NCI-H2029 (cell line): ENCODE measurements at places on chromosomes 1 and 21.

DNA sequence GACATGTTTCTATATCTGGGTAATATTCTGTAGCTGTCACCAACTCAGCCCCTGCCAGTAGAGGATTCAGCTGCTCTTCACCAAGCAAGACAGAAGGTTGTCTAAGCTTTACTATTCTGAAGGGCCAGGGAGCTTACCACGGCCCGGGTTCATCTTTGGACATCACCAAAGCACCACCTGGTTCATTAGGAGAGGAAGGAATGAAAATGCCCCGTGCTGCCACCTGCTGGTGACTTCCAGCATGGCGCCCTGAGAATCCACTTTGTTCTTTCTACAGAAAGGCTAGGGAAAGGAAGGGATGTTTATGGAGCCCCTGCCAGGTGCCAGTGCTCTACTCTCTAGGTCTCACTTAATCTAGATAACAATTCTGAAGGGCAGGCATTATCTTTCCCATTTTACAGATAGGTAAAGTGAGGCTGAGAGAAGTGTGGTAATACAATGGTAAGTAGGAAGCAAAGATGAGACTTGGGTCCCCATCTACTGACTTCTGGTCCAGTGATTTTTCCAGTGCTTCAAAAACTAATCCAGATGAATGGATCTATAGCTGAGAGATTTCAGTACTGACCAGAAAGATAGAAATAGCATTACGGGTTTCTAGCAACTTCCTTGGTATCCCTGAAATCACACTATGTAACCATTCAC is 79.5 kb downstream of the BEND5 start:
- DNase-seq = peak; percentile 69

- no peak for DNase-seq
Measured at GRCh38 chr1:11026052-11026451, 13.6 kb downstream of the TARDBP start.

DNA sequence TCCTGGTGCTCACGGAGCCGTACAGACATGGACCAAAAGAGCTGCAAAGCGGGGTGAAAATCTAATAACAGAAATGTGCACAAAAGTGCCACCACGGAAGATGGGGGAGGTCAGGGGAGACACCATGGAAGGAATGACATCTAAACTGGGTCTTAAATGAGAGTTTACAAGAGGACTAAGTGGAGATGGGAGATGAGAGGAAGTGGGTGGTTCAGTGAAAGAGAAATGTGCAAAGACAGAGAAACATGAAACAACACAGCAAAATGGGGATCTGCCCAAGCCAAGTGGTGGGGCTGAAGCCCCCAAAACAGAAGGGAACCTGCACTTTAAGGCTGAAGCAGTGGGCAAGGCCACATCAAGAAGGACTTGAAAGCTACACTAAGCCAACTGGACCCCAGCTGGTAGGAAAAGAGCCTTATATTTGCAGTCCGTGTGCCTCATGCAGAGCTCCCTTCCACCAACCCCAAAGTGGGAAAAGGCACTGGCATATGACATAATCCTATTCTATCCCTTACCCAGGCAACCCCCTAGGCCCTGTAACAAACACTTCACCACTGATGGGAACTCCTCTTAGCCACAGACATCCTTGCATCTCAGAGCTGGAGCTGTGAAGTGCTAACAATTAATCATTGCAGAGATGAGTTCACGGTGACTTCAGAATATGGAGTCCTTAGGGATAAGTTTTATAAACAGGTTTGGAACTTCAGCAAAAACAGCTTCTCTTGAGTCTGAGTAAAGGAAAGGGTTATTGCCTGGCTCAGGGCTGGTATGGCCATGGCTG is 198.6 kb upstream of the EDN2 start:
- no peak for DNase-seq

GRCh38 chr21:25360593-25360992 is 246.7 kb downstream of the MRPL39 start:
- DNase-seq = no peak

- DNase-seq = no peak
Measured at GRCh38 chr21:36968976-36969375, 2.5 kb upstream of the HLCS start.

DNA sequence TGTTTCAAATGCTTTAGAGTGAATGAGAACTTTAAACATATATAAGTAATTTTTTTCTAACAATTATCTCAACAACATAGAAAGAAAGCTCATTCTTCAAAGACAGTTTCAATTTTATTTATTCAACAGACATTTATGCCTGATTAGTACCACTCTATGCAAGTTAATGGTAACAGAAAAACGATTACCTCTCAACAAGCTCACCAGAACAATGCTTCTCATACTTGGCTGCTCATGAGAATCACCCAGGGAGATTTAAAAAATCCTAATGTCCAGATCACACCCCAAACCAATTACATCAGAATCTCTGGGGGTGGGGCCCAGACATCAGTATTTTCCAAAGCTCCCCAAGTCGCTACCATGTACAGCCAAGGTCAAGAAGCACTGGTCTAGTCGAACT is 312.4 kb downstream of the PAPPA2 start:
- no peak for DNase-seq

DNA sequence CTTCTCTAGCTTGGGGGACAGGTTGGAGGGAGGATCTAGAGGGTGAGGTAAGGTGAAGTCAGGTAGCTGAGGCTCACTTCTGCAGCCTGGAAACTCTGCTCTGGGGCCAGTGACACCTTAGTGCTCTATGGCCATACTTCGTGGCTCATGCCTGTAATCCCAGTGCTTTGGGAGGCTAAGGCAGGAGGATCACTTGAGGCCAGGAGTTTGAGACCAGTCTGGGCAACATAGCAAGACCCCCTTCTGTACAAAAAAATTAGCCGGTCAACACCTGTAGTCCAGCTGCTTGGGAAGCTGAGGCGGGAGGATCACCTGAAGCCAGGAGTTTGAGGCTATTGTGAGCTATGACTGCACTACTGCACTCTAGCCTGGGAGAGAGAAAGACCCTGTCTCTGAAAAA is 5.8 kb downstream of the LMNA start:
- DNase-seq = no peak

- DNase-seq = no peak
Measured at GRCh38 chr1:64137412-64137803, 66.0 kb upstream of the UBE2U start.

- no peak for DNase-seq
Measured at GRCh38 chr1:3596663-3597598, 14.4 kb downstream of the MEGF6 start.

DNA sequence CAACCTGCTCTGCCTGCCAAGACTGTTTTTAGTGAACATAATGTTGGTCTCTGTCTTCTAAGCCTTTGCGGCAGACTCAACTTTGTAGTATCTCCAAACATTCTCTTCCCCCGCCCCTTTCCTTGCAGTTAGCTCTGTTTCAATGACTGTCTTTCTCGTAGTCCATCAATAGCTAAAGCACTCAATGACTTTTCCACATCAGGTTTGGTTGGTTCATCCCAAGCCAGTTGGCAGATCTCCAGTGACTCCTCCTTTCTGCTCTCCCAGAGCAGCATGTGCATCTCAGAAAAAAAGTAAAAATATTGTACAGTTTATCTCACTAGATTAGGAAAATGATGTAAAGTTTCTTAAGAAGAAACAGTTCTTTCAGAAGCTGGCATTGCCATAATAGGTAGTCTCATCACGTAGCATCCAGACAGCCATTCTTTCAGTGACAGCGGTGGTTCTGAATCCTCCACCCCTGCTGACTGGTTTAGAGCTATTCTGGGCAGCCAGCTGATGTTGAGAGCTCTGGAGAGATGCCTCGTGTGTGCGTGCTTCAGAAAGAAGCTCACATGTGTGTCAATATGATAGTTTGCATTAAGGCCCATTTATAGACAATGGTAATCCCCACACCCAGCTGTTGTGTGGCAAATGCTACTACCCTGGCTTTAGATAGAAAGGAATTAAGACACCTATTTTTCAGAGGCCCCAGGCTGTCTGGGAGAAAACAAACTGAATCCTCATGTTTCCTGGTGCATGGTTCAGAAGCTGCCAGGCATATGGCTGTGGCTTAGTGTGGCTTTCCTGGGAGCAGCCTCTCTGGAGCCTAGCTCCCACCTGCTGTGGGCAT is 53.2 kb downstream of the CNN3 start:
- peak; percentile 93 for DNase-seq

DNA sequence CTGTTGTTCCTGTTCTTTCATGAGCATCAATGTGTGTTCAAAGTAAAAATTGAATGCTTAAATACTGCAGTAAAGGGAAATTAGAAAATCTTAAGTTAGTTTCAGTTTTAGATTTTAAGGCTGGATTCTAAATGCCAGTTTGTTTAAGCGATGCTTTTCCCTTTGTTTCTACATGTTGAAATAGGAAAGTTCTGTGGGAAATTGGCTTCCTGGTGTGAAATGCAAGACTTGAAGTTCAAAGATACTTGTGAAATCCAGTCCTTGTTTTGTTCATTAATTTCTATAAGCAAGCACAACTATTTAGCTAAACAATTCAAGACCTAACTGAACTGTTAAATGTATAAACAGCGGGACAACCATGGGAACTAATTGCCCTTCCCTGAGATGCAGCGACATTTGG is 149.1 kb downstream of the LYPLAL1 start:
- DNase-seq = no peak

DNA sequence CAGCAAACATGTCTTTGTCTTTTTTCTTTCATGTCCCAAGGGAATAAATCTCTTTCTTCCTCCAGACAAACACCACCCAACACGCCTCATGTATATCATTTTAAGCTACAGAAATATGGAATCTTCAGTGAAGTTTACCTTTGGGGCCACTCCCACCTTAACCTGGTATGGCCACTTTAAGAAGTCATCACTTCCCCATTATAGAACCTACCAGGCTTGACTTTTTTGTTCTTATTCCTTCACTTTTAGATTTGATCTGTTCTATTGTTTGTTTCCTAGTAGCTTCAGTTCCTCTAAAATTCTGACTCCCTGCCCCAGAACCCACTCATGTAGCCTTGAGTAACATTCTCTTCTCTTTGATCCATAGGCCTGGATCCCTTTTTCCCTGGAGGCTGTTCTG is 226.3 kb downstream of the HLX start:
- DNase-seq = no peak

GRCh38 chr21:36330904-36331303 is 10.9 kb downstream of the MORC3 start:
- peak; percentile 28 for DNase-seq

DNA sequence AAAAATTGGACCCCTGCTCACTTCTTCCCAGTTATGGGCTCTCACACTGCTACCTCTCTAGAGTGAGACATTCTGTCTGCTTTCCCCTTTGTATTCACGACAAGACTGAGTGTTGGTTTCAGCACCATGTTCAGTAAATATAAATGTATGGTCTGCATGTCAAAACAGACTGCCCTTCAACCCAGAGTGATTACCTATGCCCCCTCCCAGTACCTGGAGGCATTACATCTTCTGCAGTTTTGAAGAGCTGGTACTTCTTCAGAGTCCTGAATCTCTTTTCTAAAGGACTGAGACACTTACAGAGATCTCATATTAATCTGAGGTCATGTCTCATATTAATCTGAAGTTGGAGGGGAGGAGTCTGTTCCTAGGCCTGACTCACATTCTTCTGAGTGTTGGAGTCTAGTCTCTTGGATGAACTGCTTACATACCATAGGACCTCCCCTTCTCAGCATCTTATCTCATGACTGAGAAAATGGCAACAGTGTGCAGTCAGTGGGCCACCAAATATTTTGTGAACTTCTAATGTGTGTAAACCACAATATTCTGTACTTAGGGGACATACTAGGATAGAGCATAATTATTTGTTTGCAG is 80.3 kb downstream of the RGL1 start:
- no peak for DNase-seq

DNA sequence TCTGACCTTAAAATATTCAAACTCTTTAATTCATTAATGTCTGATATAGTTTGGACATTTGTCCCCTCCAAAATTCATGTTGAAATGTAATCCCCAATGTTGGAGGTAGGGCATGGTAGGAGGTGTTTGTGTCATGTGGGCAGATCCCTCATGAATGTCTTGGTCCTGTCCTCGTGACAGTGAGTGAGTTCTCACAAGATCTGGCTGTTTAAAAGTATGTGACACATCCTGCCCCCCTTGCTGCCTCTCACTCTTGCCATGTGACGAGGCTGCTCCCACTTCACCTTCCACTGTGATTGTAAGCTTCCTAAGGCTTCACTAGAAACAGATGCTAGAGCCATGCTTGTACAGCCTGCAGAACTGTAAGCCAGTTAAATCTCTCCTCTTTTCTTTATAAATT is 21.3 kb upstream of the FBXO28 start:
- no peak for DNase-seq

GRCh38 chr21:39188521-39189139 is 5.4 kb upstream of the PSMG1 start:
- peak; percentile 24 for DNase-seq

DNA sequence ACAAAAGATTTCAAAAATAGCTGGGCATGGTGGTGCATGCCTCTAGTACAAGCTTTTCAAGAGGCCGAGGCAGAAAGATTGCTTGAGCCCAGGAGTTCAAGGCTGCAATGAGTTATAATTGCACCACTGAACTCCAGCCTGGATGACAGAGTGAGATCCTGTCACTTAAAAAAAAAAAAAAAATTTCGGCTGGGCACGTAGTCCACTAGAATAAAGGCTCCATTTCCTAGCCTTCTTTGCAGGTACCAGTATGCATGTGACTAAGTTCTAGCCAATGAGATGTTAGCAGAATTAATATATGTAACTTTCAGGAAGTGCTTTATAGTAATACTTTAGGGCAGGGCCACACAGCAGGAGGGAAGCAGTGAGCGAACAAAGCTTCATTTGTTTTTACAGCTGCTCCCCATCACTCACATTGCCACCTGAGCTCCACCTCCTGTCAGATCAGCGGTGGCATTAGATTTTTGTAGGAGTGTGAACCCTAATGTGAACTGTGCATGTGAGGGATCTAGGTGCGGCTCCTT is 28.8 kb upstream of the SYDE2 start:
- DNase-seq = no peak

DNA sequence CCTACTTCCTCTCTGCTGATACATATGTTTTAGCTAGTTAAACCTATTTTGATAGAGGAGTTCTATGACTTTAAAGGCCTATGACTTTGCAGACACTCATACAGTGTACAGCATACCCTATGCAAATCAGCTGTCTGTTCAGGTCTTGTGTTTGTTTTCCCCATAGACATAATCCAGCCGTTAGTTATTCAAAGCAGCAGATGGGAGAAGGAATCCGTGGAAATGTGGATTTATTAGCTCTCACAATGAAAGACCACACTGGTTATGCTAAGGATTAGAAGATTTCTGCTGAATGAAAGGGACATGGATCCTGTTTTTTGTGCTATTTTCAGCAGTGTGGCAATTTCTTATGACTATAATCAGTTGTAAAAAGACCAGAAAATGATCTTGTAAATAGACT is 59.8 kb downstream of the MAST2 start:
- no peak for DNase-seq

DNA sequence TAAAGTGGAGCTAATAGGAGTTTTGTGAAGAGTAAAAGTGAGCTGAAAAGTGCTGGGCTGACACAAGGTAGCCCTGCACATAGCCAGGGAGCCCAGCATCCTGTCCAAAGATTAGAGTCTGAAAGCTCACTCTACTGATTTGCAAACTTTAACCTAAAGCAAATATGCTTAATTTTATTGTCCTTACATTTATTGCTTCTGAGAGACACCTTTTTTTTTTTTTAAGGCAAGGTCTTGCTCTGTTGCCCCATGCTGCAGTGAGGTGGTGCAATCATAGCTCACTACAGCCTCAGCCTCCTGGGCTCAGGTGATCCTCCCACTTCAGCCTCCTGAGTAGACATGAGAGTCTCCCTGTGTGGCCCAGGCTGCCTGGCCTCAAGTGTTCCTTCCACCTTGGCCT is 16.5 kb downstream of the MGST3 start:
- no peak for DNase-seq
